Activated naive CD4-positive, alpha-beta T cell treated with anti-CD3 and anti-CD28 coated beads, Interleukin-2, amount 50 U/mL, for 16 hours (primary cell): ENCODE measurements at places on chromosomes 5 and 9.
A peak's percentile ranks its signal among the peaks of the same experiment; 100 is the strongest.

- DNase-seq: no peak
Measured at GRCh38 chr9:31745886-31746285, 638.6 kb upstream of the ACO1 start.

DNA sequence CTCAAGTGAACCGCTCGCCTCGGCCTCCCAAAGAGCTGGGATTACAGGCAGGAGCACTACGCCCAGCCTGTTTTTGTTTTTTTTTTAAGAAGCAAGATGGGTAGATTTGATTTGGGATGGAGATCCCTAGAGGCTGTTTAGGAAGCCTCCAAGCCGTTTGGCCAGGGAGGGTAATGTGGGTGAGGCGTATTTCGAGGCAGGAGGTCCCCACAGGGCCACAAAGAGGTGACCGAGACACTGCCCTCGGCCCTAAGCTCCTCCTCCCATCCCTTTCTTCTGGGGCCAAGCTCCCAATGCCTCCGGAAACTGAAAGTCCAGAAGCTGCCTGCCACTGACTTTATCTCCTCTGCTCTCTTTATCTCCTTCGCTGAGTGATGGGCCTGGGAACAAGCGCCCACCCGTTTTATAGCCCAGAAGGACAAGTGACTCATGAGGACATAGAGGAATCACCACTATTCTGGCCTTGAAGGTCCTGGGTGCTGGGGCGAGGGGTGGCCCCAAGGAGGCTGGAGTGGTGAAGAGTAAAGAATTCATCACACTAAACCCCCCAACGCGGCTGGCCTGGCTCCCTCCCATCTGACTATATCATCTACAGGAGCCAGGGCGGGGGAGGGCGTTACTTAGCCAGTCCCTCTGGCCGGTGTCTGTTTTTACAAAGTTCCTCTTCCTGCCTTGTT, 2.0 kb upstream of the RALGDS start:
- DNase-seq: no peak

GRCh38 chr5:11547730-11548129, 356.5 kb downstream of the CTNND2 start:
- no peak for DNase-seq

DNA sequence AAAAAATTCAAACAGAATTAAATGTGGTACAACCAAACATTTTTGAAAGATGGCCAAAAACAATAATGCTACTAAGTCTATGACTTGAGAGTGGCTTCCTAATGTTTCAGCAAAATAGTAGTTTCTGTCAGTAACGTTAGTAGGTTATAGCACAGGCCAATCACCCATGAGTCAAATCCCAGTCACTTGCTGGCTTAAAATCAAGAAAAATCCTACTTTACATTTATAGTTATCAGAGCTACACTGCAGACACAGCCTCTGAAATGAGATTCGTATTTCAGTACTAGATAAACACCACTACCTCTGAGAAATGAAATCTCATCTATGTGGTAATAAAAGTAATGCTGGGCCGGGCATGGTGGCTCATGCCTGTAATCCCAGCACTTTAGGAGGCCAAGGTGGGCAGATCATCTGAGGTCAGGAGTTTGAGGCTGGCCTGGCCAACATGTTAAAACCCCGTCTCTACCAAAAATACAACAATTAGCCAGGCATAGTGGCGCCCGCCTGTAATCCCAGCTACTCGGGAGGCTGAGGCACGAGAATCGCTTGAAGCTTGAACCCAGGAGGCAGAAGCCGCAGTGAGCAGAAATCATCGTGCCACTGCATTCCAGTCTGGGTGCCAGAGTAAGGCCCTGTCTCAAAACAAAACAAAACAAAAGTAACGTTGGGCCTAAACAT, 6.1 kb downstream of the ZDHHC21 start:
- DNase-seq: no peak

- DNase-seq: no peak
Measured at GRCh38 chr9:14402583-14402982, 88.6 kb upstream of the NFIB start.

GRCh38 chr5:82794876-82795275, 282.3 kb downstream of the TMEM167A start:
- no peak for DNase-seq

GRCh38 chr9:134204991-134205578, 40.7 kb upstream of the RNU6ATAC start:
- DNase-seq: no peak

- no peak for DNase-seq
Measured at GRCh38 chr9:79565245-79565644, 6.5 kb upstream of the TLE4 start.

DNA sequence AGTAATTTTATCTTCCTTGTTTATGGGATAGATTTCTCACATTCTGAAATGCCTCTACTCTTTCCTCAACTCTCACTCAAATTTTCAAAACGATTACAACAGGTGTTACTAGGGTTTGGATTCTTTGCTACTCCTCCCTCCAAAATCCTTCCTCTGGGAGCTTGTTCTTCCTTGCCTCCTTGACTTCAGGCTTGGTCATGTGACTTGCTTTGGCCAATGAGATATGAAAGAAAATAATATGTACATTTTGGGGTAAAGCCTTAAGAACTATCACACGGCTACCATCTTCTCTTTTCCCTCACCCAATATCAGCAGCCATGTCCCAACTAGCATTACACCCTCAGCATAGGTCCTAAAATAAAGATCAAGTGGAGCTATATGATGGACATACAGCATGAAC, 28.8 kb upstream of the SLC1A1 start:
- no peak for DNase-seq

- DNase-seq: no peak
Measured at GRCh38 chr5:173602423-173602822, 14.0 kb downstream of the BOD1 start.

DNA sequence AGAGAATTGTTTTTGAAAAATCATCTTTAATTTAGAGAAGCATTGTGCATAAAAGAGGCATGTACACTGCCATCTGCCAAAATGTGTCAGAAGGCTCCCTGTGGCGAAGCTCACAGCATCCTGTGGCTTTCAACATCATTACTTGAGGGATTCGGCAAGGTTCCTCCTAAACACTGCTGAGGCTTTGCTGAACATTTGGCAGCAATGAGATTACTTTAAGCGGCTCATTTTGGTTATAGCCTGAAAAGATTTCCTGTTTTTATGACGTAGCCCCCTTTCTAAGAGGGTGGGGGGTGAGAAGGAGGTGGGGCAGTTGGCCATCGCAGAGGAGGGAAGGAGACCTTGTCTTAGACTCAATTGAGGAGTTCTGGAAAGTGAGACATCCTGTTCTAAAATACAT, 469.4 kb downstream of the RASEF start:
- DNase-seq: no peak

DNA sequence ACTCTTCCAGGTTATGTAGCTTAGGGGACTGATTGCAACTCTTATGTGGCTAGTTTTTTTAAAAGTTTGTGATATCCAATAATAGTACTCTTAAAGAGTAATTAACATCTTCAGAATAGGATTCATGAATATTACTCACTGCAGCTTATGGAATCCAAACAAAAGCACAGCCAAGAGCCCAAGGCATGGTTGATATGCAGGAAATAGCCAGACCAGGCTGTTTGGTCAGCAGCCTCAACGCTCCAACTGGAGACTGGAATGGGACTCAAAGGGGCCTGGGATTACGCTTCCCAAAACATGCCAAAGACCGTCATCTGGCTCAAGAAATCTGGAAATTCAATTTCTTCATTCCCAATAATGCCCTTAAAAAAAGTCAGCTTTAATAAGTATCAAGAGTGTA, 268.6 kb downstream of the SEC61B start:
- no peak for DNase-seq

GRCh38 chr9:4739587-4740387, 1.2 kb downstream of the AK3 start:
- no peak for DNase-seq

DNA sequence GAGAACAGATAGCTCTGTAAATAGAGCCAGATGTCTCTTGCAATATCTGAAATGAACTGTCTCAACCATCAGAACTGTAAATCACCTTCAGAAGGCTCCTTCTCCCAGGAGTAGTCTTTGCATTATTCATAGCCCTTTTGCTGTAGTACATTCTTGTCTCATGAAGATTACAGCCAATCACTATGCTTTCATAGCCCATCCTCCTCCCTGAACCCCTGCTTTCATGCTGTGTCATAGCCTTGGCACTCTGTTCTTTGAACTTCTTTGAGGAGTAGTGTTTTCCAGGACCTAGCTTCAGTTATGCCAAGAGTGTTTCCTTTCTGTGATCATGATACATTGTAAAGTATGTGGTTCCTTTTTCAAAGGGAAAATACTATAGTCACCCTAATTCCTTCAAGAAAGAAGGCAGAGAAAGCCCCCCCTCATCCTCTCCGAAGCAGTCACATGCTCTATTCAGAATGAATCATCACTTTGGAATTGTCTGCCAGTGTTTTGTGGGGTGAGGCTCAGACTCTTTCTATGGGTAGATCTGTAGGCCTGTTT, 61.1 kb downstream of the GRIA1 start:
- DNase-seq: no peak

- DNase-seq: no peak
Measured at GRCh38 chr5:125659316-125660023, 763.7 kb upstream of the GRAMD2B start.

GRCh38 chr5:8848997-8849594, 696.8 kb downstream of the SEMA5A start:
- no peak for DNase-seq

- no peak for DNase-seq
Measured at GRCh38 chr5:33794550-33795181, 97.1 kb downstream of the ADAMTS12 start.

GRCh38 chr9:136549010-136549980, 3.4 kb upstream of the NOTCH1 start:
- DNase-seq: no peak

DNA sequence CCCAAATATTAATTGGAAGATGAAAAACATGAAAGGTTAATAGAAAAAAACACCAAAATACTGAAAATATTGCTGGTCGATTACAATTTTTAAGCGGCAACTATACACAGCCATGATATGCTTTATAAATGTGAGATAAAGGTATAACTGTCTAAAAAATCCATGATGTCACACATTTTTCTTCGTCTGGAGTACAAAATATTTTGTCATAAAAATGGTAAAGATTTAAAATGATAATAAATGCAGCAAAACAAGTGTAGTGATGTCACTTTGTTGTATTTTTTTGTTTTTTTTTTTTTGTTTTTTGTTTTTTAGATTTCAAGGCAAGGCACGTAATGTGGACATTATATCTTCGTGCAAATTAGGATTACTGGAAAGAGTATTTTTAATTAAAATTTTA, 227.4 kb downstream of the NFIB start:
- DNase-seq: no peak

- no peak for DNase-seq
Measured at GRCh38 chr5:166957782-166958181, 1333.7 kb upstream of the WWC1 start.

DNA sequence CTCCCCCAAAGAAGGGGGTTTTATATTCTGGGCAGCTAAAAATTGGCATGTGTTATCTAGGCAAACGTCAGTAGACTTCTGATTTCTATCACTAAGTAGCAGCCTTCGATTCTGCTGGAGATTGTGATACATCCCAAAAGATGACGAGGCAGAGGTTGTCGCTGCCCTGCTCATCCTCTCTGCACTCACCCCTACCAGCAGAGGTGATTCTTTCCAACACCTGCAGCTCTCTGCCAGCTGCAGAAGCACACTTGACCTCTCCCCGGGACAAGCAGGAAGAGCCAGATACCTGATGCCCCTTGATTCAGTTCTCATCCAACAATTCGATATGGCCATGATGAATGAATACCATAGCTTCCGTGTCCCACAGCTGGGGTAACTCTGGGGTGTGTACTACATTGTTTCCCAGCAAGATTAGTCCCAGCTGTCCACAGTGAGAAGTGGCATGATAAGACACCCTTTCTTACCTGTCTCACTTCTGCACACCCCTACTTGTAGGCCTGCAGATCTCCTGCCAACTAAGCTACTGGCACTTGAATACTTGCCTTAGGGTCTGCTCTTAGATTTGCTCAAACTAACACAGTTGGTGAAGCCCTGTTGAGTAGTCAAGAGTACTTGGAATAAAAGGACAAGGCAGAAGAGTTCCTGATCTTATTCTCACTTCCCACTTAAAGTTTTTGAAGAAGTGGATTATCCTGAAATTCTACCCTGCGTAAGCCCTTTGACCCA, 37.6 kb upstream of the SMAD5 start:
- DNase-seq: no peak

GRCh38 chr9:127869310-127870152, 7.9 kb downstream of the AK1 start:
- DNase-seq: peak; percentile 77

- DNase-seq: no peak
Measured at GRCh38 chr5:137341831-137342230, 157.3 kb downstream of the SPOCK1 start.

DNA sequence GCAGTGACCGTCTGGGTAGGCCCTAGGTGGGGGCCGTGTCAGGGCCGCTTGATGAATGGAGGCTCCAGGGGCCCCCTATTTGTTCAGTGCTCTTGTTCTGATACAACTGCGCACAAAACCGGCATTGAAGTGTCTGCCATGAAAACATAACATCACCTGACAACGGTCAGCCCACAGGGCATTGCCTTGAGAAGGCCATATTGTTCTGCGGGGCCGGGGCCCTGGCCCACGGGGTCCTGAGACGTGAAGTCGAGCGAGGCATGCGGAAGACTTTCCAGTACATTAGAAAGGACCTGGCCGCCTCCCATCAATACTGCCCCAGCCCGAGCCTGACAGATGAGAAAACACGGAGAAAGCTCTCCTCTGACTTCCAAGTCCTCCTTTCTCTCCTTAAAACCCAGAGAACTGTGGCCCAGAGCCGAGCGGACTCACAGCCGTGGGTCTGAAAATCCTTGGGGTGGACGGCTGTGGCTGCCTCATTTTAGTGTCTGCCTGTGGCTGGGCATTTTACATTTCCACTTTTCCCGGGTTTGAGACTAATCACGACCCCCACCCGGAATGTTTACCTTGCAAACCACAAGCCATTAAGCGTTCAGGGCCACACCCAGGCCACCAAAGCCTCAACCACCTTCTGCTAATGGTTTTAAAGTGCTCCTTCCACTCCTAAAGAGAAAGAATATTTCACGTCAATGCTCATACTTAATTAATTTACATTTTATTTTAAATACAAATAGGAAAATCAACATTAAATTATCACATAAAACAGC, 391.0 kb upstream of the IRX2 start:
- no peak for DNase-seq

DNA sequence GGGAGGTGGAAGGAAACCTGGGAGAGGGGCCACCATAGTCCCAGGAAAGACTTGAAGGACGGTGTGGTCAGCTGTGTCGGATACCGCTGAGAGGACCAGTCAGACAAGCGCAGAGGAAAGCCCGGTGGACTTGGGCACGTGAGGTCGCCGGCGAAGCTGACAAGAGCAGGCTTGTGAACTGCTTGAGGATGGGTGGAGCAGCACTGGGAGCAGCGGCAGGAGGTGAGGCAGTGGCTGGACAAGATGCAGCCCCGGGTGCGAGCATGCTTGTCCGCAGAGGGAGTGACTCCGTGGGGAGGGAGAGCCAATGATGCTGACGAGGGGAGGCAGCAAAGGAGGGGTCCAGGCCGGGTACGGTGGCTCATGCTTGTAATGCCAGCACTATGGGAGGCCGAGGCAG, 18.3 kb upstream of the CD74 start:
- no peak for DNase-seq

- no peak for DNase-seq
Measured at GRCh38 chr9:78115073-78115472, 83.5 kb upstream of the GNAQ start.
